Stimulated activated CD4-positive, alpha-beta T cell treated with anti-CD3 and anti-CD28 coated beads, TNF-alpha, amount 100 ng/mL, for 1 hour (primary cell): ENCODE measurements at places on chromosomes 16 and 17.

GRCh38 chr16:56589141-56590039 lies at the start of gene MT3:
Gene MT3, plus strand, starts transcription at chr16:56589528. Its CDS starts 63 bp downstream, at chr16:56589591.
- no peak for DNase-seq

- DNase-seq, result no peak
Observed at GRCh38 chr17:75019710-75020109, 7.2 kb downstream of the MRPL58 start.

- DNase-seq, result no peak
Observed at GRCh38 chr17:77604301-77604972, 354.1 kb upstream of the TNRC6C start.

DNA sequence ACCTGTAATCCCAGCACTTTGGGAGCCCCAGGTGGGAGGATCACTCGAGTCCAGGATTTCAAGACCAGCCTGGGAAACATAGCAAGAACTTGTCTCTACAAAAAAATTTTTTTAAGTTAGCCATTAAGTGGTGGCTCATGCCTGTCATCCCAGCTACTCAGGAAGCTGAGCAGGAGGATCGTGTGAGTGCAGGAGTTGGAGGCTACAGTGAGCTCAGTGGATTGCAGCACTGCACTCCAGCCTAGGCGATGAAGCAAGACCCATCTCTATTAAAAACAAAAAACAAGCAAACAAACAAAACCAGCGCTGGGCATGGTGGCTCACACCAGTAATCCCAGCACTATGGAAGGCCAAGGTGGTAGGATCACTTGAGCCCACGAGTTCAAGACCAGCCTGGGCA lies 38.0 kb downstream of the HEATR3 start:
- DNase-seq, result no peak

DNA sequence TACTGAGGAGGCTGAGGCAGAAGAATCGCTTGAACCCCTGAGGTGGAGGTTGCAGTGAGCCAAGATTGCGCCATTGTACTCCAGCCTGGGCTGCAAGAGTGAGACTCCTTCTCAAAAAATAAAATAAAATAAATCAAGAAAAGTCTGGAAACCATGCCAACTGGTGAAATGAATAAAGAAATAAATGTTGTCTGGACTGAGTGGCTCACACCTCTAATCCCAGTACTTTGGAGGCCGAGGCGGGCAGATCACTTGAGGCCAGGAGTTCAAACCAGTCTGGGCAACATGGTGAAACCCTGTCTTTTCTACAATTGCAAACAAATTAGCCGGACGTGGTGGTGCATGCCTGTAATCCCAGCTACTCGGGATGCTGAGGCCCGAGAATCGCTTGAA lies 744 bp upstream of the LRRC37A3 start:
- DNase-seq, result no peak

DNA sequence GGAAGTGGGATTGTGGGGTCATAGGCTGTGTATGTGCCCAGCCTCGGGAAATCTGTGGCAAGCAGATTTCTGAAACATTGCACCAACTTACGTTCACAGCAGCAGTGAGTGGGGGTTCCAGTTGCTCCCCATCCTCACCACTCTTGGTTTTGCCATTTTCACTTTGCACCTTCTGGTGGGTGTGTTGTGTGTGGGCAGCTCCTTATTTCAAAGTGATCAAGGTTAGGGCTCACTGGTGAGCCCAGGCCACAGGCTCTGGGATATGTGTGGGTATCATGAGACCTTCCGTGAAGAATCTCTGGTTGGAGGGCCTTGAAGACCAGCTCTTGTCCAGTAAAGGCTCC lies 29.5 kb upstream of the PRM1 start:
- DNase-seq, result no peak

GRCh38 chr17:37744961-37745800 lies at the start of gene HNF1B:
Gene HNF1B, minus strand, starts transcription at chr17:37745059. Its CDS starts 175 bp downstream, at chr17:37744884.
- no peak for DNase-seq

- DNase-seq, result no peak
Observed at GRCh38 chr17:852349-852748, 70.2 kb downstream of the MRM3 start.

GRCh38 chr17:60393840-60394723 lies 2.1 kb upstream of the USP32 start:
- no peak for DNase-seq

- DNase-seq, result no peak
Observed at GRCh38 chr17:39144416-39144840, 7.0 kb downstream of the PLXDC1 start.

GRCh38 chr17:1970843-1971384 lies 54.2 kb downstream of the RTN4RL1 start:
- DNase-seq, result no peak

- no peak for DNase-seq
Observed at GRCh38 chr16:2707368-2708289, 12.4 kb downstream of the PRSS27 start.

- DNase-seq, result no peak
Observed at GRCh38 chr17:56679777-56680422, 86.4 kb downstream of the NOG start.

- DNase-seq, result no peak
Observed at GRCh38 chr17:46875849-46876352, 24.5 kb downstream of the WNT9B start.

DNA sequence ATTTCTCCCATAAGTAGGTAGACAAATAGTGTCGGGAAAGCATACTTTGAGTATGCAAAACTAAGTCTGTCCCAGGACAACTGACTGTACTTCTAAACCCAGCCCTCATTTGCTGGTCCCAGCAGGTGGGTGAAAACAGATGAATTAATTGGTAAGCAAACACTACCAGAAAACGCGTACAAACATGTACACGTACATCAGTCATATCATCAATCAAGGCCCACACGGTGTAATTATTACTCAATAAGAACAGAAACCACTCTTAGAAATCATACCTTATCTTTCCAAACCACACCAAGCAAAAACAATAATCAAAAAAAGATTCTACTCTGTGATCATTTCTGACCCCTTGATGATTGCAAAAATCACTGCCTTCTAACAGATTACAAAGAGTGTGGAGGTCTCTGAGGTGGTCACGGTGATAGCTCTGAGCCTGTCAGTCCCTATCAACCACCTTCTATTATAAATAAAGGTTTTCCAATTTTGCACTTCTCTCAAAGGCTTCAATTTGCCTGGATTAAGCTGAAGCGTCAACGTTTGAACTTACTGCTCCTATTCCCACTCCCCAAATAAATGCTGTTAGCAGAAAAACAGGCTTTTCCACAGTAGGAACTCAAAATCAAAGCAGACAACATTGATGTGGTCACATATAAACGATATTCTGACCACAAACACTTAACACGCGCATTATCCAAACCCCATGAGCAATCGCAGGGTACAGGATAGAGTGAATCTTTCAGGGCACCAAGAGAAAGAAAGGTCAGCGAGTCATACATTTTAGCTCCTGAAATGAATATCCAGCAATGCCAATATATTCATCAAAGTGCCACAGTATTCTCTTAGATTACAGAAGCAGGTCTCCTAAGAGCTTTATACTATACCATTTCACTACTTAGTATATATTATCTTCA lies 211.9 kb downstream of the STX8 start:
- DNase-seq, result no peak

DNA sequence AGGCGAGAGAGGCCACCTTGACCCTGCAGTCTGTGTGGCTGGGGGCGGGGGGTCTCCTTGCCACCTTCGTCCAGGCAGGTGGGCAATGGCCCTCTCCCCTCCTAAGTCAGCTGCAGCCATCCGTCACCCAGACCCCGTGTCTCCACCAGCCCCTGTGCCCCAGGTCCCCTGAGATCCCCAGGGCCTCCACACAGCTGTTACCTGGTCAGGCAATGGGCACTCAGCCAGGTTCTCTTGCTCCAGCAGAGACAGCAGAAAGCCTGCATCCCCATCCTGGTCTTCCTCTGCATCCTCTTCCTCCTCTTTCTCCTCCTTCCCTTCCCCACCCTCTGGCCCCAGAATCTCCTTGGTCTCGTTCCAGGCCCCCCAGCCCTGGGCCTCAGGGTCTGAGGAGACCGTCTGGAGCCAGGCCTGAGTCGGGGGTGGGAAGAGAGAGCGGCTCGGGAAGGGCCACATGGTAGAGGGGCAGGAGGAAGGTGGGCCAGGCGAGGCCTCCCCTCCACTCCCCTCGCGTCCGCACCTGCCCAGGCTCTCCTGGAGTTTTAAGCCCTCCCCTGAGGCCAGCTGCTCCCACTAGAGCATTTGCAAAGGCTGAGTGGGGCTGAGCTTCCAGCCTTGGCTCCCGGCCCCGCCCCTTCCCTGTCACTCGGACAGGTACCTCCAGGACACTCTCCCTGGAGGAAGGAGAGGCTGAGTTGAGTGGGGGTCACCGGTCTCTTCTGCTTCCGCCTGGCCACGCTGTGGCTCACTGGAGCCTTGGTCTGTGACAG lies at the start of gene PABPN1L:
PABPN1L (minus strand) TSS at position 510 of the 770 bp plus-strand sequence; CDS start at position 456, 54 bp downstream.
- DNase-seq, result no peak

DNA sequence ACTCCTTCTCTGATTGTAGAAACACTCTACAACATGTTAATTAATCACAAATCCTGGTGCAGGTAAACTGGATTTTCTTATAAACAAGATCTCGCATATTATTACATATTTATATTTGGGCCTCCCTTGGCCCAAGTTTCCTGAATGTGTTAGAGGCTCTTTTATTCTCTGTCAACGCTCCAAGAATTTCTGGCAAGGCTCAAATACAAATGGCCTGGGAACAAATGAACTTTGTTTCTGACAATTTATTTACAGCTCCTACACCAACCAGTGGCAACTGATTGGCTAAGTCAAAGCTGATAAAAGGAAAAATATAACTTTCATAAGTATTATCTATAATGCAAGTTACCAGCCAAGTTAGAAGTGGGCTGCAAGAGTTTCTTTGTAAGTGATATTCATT lies 64.9 kb upstream of the CORO6 start:
- DNase-seq, result no peak

DNA sequence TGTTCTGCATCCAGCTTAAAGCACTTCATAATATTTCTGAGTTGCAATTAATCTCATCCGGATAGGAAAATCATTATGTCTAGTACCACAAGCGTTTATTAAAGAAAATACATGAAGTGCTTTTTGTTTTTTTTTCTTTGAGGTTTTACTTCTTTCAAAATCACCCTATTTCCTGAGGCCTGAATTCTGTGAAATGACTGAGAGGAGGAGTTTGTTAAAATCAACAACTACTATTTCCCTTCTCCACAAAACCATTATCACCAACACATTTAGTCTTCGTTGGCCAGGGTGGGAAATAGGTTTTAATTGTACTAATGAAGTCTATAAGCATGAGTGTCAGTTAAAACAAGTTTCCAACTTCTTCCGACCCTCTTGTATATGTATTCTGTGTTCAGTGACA lies 50.7 kb upstream of the ADCY7 start:
- no peak for DNase-seq

DNA sequence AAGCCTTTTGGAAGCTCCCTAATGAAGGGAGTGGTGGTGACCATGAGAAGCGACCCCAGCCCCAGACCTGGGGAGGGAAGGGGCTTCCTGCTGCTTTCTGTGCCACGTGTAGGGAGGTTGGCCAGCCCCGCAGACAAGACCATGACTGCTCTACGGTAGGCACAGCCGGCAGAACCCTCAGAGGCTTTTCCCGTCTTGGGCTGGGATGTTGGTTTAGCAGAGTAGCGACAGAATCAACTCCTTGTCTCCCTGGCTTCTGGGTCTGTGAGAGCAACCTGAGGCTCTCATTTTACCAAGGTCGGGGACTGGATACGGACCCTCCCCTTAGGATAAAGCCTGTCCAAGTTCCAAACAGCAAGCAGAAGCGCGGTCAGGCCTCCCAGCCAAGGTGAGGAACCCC lies 123.3 kb downstream of the AXIN2 start:
- DNase-seq, result no peak

GRCh38 chr17:4945176-4945943 lies 3.0 kb downstream of the PFN1 start:
- peak; percentile 68 for DNase-seq

- DNase-seq, result no peak
Observed at GRCh38 chr16:26269673-26270072, 577.9 kb downstream of the HS3ST4 start.

DNA sequence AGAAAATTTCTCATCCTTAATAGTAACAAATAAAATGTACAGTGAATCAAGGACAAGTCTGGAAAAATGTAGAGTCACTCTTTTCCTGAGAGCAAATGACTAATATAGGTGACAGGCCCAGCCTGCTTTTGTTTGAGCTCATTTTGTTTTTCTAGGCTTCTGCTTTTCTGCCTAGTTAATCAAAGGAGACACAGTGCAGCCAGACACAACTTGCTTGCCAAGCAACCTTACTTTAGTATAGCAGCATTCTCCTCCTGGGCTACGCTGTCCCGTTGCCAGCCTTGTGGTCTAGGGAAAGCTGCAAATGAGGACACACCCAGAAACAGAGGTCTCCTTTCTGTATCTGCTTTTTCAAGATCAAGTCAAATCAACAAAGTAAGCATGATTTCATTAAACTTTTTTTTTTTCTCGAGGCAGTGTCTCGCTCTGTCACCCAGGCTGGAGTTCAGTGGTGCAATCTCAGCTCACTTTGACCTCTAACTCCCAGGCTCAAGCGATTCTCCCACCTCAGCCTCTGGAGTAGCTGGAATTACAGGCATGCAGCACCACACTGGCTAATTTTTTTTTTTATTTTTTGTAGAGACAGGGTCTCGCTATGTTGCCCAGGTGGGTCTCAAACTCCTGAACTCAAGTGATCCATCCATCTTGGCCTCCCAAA lies 17.2 kb downstream of the GINS3 start:
- no peak for DNase-seq

- no peak for DNase-seq
Observed at GRCh38 chr17:79850571-79851460, 11.6 kb upstream of the CBX4 start.

GRCh38 chr16:8863594-8864424 lies 5.0 kb downstream of the CARHSP1 start:
- no peak for DNase-seq

GRCh38 chr16:20387978-20388377 lies 16.6 kb downstream of the PDILT start:
- no peak for DNase-seq

DNA sequence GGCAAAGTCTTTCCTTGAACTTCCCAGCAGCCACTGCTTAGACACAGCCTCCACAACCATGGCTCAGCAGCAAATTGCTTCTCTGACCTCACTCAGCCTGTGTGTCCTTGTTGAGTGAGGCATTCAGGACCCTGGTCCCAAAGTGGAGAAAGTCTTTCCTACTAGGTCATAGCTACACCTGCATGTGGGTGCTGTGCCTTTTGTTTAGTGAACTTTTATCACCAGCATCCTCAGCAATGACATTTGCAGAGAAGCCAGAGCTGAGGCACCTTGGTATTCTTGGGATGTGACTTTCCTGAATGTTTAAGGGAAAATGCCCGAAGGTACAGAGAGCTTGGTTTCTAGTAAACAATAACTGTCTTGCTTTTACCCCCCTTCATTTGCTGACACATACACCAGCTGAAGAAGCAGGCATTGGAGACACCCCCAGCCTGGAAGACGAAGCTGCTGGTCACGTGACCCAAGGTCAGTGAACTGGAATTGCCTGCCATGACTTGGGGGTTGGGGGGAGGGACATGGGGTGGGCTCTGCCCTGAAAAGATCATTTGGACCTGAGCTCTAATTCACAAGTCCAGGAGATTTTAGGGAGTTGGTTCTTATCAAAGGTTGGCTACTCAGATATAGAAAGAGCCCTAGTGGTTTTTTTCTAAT lies 20.9 kb upstream of the STH start:
- no peak for DNase-seq

GRCh38 chr16:16099320-16099719 lies 124.0 kb downstream of the ABCC6 start:
- DNase-seq, result no peak
